ENCODE measurements at places on chromosomes 6 and 20.

- no peak for DNase-seq
These were observed 200.3 kb downstream of the DLL1 start for GRCh38 chr6:170090561-170090960.

DNA sequence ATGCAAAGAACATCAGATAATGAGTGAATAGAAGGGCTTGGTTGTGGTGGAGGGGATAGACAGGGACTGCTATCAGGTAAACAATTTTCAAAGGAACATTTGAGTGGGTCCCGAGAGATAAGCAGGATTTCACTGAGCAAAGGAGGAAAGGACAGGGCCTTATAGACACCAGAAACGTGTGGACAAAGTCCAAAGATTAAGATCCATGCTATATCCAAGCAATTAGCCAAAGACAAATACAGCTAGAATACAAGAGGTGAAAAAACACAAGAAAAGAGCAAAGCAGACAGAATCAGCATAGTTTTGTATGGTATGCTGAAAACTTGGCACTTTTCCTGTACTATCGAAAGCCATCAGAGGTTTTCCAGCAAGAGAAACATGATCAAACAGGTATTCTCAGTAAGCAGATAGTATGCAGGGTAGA lies 59.8 kb downstream of the CDK19 start:
- DNase-seq, result no peak

- DNase-seq, result no peak
These were observed 16.9 kb upstream of the TAB2 start for GRCh38 chr6:149300563-149300962.

GRCh38 chr6:89640804-89641203 lies 2.3 kb upstream of the LYRM2 start:
- no peak for DNase-seq

GRCh38 chr6:36333931-36334725 lies 2.6 kb downstream of the BNIP5 start:
- no peak for DNase-seq

- no peak for DNase-seq
These were observed 9.7 kb downstream of the TULP4 start for GRCh38 chr6:158321960-158322359.

GRCh38 chr6:44278774-44279697 lies 8.8 kb downstream of the TMEM151B start:
- no peak for DNase-seq

- no peak for DNase-seq
These were observed 145.1 kb downstream of the PREX1 start for GRCh38 chr20:48682529-48683363.

DNA sequence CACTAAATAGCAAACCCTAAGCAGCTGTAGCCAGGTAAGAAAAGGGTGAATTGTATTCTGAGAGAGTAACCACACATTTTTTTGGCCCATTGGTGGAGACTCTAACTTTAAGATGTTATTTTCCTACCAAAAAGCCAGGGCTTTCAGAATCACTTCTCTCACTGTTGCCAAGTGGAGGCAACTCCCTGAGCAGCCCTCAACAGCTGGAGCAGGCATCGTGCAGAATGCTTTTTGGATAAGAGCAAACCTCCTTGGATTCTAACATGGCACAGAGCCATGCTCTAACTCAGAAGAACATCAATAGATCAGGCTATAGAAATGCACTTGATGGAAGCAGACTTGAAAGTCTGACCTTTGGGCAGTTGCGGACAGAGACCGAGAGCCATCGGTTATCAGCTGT lies 722.2 kb upstream of the CHD6 start:
- no peak for DNase-seq

DNA sequence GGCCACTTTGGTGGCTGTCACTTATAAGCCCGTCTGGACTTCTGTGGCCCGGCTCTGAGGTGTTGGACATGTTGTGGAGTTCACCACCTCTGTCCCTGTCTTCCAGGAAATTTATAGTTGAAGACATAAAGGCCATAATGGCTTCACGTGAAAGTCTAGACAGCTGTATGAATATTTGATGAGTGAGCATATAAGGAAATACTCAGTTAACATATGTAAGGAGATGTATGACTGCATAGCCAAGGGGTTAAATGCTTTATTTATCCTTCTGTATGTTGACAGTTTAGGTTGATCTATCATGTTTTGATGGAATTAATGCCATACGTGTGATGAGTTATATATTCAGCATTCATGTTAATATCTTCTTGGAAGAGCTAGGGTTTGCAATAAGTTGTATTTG lies 16.1 kb downstream of the HIVEP1 start:
- DNase-seq, result no peak

DNA sequence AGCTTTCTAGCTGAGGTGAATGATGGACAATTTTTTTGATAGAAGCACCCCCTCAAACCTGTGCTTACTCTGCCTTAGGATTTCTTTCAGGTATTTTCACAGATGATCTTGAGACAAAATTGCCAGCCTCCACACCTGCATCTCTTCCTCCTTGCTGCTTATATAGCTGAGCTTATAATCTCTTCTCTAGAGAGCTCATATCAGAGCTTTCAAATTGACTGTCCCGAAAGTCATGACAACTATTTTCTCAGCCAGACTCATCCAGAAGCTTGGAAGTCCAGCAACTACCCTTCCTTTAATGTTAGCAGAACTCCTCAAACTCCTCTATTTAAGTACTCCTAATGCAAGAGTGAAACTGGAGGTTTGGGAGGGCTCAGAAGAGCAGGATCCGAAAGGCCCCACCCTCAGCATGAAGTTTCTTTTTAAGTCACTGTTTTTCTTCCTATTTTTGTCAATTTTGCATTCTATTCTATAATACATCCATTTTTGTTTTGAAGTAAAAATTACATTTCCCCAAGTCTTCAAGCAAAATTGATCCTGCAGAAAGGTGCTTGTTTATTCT lies 12.7 kb downstream of the CGA start:
- DNase-seq, result no peak

- no peak for DNase-seq
These were observed 47.9 kb downstream of the YTHDF1 start for GRCh38 chr20:63167918-63168520.

- no peak for DNase-seq
These were observed 14.9 kb downstream of the KCNQ5 start for GRCh38 chr6:72636786-72637185.

DNA sequence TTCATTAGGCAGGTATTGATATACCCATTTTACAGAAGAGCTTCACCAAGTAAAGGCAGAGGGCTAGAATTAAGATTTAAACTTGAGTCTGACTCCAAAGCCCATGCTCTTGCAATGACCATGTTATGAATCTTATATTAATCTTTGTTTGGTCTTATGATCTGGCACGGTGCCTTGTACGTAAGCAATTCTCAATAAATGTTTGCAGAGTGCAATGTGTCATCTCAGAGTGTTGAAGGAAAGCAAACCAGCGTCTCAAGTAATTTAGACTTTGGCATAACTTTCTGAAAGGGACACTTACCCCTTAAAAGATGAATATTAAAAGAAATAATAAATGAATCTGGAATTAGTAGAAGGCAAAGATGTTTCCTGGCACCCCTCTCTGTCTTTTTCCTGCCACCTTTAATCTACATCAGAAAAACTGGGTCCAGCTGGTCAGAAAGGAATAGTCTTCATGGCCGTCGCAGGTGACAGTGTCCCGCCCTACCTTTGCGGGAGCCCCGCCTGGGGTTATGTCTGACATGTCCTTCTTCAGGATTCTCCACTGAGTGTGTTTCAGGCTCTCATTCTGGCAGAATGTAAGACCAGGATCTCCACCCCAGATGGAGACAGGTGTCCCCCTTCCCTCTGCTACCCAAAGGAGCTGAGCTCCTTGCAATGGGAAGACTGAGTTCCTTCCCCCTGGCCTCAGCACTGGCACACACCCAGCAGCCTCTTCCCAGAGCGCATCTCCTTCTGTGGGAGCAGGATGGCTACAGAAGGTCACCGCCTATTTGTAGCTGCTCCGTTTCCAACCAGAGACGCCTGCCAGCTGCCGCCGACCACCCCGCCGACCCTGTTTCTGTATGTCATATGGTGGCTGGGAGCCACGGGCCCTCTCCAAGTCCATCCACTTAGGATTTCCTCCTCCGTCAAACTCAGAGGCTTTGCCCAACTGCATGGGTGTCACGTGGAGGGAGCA lies 266.3 kb upstream of the ECI2 start:
- no peak for DNase-seq

DNA sequence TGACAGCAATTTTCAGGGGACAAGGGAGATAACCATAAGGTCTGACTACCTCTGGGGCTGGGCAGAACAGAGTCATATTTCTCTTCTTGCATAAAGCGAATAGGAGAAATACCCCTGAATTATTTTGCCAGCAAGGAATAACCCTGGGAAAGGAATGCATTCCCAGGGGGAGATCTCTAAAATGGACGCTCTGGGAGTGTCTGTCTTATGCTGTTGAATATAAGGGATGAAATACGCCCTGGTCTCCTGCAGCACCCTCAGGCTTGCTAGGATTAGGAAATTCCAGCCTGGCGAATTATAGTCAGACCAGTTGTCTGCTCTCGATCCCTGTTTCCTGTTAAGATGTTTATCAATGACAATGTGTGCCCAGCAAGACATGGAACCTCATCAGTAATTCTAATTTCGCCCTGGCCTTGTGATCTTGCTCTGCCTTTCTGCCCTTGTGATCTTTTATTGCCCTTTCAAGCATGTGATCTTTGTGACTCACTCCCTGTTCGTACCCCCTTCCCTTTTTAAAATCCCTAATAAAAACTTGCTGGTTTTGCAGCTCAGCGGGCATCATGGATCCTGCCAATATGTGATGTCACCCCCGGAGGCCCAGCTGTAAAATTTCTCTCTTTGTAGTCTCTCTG lies 221.6 kb upstream of the HS3ST5 start:
- no peak for DNase-seq

GRCh38 chr20:10774357-10774943 lies 100.7 kb upstream of the JAG1 start:
- DNase-seq, result no peak

- no peak for DNase-seq
These were observed 6.5 kb downstream of the PLEKHG1 start for GRCh38 chr6:150606168-150606591.

DNA sequence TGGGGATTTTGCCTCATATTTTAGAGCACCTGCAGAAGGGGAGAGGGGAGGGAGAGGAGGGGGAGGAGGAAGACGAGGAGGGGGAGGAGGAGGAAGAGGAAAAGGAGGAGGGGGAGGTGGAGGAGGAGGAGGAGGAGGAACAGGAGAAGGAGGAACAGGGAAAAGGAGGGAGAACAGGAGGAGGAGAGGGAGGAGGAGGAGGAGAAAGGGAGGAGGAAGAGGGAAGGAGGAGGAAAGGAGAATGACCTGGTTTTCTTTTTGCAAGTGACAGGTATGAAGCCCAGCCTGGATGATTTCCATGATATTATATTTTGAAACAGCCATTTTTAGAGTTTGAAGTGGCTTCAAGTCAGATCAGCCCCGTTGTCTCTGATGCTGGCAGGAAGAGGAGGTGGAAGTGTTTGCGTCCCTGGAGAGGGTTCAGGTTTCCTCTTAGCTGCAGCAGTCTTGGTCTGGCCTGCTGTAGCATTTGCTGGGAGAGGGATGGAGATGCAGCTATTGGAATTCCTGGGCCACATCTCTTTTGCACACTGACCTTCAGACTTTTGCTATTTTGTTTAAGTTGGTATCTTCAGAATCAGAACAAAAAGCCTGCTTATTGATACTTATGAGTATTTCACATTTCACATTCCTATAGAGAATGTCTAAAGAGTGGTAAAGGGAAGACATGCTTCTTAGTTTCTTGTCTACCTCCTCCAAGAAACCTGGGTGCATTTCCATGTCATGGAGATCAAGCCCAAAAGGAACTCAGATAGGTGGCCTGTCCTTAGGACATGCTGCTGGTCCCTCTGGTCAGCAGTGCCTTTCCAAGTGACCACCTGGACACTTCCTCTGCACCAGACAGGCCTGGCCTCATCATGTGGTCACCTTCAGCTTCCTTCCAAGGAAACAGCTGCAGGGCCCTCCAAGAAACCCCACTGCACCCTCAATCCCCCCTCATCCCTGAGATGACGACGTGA lies 54.3 kb upstream of the IYD start:
- no peak for DNase-seq

- DNase-seq, result no peak
These were observed 34.4 kb upstream of the MRPS10 start for GRCh38 chr6:42251911-42252637.

- peak; percentile 26 for DNase-seq
These were observed 47.2 kb downstream of the BACH2 start for GRCh38 chr6:90249458-90249857.

GRCh38 chr6:64996301-64996700 lies 710.7 kb downstream of the EYS start:
- DNase-seq, result no peak

DNA sequence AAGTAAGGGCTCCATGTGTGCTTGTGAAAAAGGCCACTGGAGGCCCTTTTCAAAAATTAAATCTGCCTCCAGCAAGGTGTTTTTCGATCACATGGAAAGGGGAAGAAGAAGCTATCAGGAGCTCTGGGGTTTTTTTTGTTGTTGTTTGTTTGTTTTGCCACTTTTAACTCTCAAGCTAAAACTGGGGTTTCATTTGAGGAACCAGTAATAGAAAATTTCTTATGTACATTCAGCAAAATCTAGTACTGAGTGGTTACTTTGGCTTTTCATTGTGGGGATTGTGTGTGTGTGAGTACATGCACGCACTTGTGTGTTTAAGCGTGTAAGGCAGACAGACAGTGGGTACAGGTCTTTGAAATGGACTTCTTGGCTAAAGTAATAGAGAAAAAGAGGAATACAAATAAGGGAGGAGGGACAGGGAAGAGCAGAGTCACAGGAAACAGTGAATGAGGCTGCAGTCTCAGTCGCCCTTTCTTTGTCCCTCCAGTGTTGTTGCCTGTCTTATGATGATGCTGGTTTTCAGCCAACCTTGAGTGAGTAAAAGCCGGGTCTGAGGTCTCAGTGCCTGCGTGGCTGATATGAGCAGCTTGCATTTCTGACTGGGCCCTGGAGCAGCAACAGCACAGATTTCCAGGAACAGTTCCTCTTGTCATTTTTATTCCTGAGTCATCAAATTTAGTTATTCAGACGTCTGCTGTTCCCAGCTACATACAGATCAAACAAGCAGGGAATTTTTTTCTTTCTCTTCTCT lies 26.2 kb downstream of the SLC16A10 start:
- peak; percentile 10 for DNase-seq

GRCh38 chr6:101509536-101509935 lies 116.0 kb downstream of the GRIK2 start:
- no peak for DNase-seq

GRCh38 chr20:44651684-44652423 lies at the start of gene ADA:
ADA (minus strand) TSS chr20:44651699; CDS start chr20:44651607, 92 bp downstream.
- DNase-seq, result peak; percentile 33

All from activated CD4-positive, alpha-beta T cell treated with anti-CD3 and anti-CD28 coated beads, Interleukin-2, amount 50 U/mL, for 1 hour (primary cell).